ENCODE measurements at places on chromosomes 13 and 19. TPM values are rescaled to one million over a fixed set of nuclear protein-coding genes. Genes with fewer than 3 reads are reported as not detected.

GRCh38 chr13:35489050-35489449 is 12.6 kb upstream of the MAB21L1 start:
- no peak overlapping the region for H3K27ac ChIP-seq
- H3K36me3 ChIP-seq, result no peaks in the 10 kb centered on the region
- H3K27me3 ChIP-seq, result no peaks in the 10 kb centered on the region
- DNase-seq, result no peak
- no peaks in the 10 kb centered on the region for H3K4me1 ChIP-seq

The COMMD6 gene
- total RNA-seq, result 37.8 TPM

DNA sequence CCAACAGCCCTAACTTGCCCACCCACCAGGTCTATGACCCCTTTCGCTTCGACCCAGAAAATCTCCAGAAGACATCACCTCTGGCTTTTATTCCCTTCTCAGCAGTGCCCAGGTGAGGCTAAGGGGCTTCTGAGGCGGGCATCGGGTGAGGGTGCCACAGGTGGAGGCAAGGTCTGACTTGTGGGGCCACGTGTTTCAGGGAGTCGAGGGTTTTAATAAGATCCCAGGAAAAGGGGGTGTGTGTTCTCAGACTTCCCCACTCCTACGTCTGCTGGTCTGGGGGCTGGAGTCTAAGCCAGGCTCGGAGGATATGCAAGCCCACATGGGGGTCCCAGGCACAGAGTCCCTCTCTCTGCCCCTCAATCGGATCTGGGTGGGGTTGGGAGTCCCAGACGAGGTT is 30.9 kb upstream of the CYP4F8 start:
- H3K27ac ChIP-seq, result no peak overlapping the region
- peaks cover 32% of the 10 kb centered on the region for H3K27me3 ChIP-seq
- no peak overlapping the region for H3K4me3 ChIP-seq
- H3K4me1 ChIP-seq, result no peaks in the 10 kb centered on the region

The CEACAM19 gene
- total RNA-seq, result 4.3 TPM

The FPR3 gene
- 0.17 TPM for total RNA-seq

- peaks cover 30% of the 10 kb centered on the region for H3K4me1 ChIP-seq
- no peaks in the 10 kb centered on the region for H3K36me3 ChIP-seq
- peak overlapping the region; percentile 80 for H3K4me3 ChIP-seq
- no peaks in the 10 kb centered on the region for H3K27me3 ChIP-seq
These were observed 3.4 kb downstream of the FNDC3A start for GRCh38 chr13:48978942-48979601.

DNA sequence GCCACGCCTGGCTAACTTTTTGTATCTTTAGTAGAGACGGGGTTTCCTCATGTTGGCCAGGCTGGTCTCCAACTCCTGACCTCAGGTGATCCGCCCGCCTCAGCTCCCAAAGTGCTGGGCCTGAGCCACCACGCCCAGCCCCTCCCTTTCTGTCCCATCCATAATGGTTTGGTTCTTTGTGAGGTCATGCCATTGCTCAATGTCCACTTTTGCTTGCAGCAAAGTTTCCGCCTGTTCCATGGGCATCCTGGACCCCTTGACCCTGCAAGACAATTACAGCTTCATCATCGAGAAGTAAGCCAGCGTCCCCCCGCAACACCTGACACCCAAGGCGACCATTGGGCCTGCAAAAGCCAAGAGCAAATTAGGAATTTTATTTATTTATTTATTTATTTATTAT is 16.6 kb downstream of the PRR22 start:
- DNase-seq, result no peak
- no peaks in the 10 kb centered on the region for H3K27me3 ChIP-seq
- H3K4me3 ChIP-seq, result no peak overlapping the region
- no peaks in the 10 kb centered on the region for H3K4me1 ChIP-seq
- H3K36me3 ChIP-seq, result no peaks in the 10 kb centered on the region
- no peak overlapping the region for H3K27ac ChIP-seq

The HCN2 gene
- total RNA-seq, result 0.46 TPM

DNA sequence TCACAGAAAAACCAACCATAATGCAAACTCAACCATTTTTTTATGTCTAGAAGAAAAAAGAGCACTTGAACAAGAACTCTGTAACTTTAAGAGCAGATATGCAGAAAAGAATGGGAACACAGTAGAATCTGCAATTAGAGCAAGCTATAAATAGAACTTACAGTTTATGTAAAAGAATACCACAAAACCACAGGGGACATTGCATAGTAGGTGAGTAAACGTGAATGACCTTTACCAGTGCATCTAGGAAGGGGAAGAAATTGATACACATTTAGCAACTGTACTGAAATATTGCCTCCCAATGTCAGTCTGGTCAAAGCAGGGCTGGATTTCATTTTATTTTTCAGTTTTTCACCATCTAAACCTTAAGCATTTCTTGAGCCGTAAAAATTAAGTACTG is 242.2 kb upstream of the EDNRB start:
- H3K36me3 ChIP-seq, result no peaks in the 10 kb centered on the region
- no peaks in the 10 kb centered on the region for H3K4me1 ChIP-seq
- peak; percentile 17 for DNase-seq
- no peak overlapping the region for H3K4me3 ChIP-seq

DNA sequence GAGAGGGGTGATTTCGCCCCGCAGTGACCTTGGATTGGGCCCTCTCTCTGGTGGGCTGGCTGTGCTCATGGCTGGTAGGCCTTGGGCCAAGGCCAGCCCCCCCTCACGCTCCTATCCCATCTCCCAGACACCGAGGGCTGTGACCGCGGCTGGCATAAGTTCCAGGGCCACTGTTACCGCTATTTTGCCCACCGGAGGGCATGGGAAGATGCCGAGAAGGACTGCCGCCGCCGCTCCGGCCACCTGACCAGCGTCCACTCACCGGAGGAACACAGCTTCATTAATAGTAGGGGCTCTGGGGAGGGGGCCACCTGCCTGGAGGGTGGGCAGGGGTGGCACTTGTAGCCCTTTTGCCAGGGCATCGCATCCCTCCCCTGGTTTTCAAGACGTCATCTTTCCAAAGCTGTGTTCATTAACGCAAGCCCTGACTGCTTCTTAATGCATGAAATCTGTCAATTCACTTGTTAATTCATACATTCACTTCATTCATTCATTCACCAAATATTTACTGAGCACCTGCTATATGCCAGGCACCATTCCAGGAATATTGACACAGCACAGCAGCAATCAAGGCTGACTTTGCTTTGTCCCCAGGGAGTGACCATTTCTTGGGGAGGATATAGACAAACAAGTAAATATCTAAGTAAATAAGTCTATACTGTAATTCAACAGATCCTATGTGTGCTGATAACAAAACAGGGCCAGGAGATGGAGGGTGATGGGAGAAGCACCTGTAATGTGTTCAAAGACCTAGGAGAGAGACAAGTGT is 26.6 kb downstream of the NCAN start:
- DNase-seq, result no peak
- H3K4me1 ChIP-seq, result no peaks in the 10 kb centered on the region
- H3K36me3 ChIP-seq, result no peaks in the 10 kb centered on the region
- no peak overlapping the region for H3K27ac ChIP-seq
- no peaks in the 10 kb centered on the region for H3K27me3 ChIP-seq

The ZNF296 gene
- total RNA-seq, result 0.52 TPM

GRCh38 chr19:49809160-49809940 is 3.7 kb downstream of the FUZ start:
- no peak overlapping the region for H3K27ac ChIP-seq
- H3K4me3 ChIP-seq, result peak overlapping the region; percentile 77
- DNase-seq, result peak; percentile 36
- peaks cover 7% of the 10 kb centered on the region for H3K36me3 ChIP-seq
- peaks cover 21% of the 10 kb centered on the region for H3K4me1 ChIP-seq
- H3K27me3 ChIP-seq, result no peaks in the 10 kb centered on the region

GRCh38 chr13:102569488-102569887 is 27.3 kb upstream of the TPP2 start:
- DNase-seq, result no peak
- no peak overlapping the region for H3K4me3 ChIP-seq
- no peaks in the 10 kb centered on the region for H3K36me3 ChIP-seq
- H3K27me3 ChIP-seq, result peaks cover 61% of the 10 kb centered on the region

DNA sequence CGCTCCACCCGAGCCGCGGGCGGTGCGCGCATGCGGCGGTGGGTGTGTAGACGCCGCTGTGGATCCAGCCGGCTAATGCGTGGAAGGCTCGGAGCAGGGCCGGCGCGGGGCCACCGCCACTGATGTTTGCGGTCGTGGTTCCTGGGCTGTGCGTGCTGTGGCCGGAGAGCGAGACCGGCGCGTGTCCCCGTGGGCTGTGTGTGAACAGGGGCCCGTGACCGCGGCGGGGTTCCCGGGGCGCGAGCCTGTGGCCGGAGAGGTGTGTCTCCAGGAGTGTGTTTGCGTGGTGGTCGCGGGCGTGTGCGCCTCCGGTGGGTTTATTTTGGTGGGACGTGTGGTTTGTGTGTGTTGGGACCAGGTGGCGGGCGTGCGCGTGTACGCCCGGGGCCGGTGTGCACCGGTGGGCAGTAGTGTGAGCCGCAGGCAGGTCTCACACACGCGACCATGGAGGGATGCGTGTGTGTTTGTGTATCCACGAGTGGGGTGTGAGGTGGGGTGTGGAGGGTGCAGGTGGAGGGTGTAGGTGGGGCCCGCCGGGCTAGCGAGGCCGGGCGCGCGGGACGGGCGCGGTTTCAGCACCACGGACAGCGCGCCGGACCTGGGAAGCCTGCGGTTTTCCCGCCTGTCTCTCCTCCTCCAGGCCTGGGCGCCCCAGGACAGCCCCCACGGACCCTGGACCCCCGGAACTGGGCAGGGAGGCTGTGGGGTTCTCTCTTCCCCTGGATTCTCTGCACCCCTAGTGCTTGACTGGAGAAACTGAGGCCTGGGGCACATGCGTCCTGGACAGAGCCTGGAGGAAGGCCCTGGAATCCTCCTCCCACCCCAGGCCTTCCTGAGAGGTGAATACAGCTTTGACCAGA is 1.6 kb downstream of the HCN2 start:
- H3K36me3 ChIP-seq, result no peaks in the 10 kb centered on the region
- no peak overlapping the region for H3K4me3 ChIP-seq
- H3K4me1 ChIP-seq, result peaks cover 10% of the 10 kb centered on the region
- no peak overlapping the region for H3K27ac ChIP-seq
- peak; percentile 36 for DNase-seq
- peaks cover 7% of the 10 kb centered on the region for H3K27me3 ChIP-seq

GRCh38 chr13:29621051-29621800 is 25.7 kb upstream of the SLC7A1 start:
- H3K27me3 ChIP-seq, result peaks cover 31% of the 10 kb centered on the region
- DNase-seq, result no peak
- H3K27ac ChIP-seq, result no peak overlapping the region
- H3K36me3 ChIP-seq, result no peaks in the 10 kb centered on the region
- H3K4me3 ChIP-seq, result no peak overlapping the region

The VSTM2B gene
- total RNA-seq, result not detected

The SHC2 gene
- total RNA-seq, result not detected

The CFD gene
- total RNA-seq, result 38.0 TPM

GRCh38 chr19:57338877-57339276 is 12.2 kb upstream of the ZNF304 start:
- no peaks in the 10 kb centered on the region for H3K27me3 ChIP-seq
- H3K4me3 ChIP-seq, result no peak overlapping the region
- H3K36me3 ChIP-seq, result no peaks in the 10 kb centered on the region
- no peak overlapping the region for H3K27ac ChIP-seq
- no peaks in the 10 kb centered on the region for H3K4me1 ChIP-seq

DNA sequence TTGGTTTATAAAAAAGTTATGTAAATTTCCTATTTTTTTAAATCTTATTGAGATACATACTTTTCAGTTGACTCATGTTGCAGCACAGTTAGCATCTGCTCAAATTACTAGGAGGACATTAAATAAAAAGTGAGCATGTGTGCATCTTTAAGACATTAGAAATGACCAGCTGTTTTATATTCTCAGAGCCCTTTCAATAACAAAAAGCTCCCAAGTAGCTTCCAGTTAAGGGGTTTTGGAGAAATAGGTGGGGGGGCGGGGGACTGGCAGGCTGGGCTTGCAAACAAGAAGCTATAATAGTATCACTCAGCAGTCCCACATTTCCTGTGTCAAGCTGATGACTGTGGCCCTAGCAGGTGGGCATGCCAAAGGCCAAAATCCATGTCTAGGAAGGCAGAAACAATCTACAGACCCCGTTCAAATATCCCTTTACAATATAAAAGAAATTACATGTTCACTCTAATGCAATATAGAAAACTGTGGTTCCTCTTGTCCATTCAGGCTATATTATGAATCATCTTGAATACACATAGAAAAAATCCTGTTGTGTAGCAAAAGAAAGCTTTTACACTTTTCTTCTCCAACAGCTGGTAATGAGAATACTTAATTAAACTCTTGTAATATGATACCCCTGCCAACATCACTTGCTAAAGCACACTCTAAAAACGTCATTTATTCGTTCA is 1713.2 kb upstream of the SLC10A2 start:
- no peak overlapping the region for H3K4me3 ChIP-seq
- H3K4me1 ChIP-seq, result peaks cover 10% of the 10 kb centered on the region
- no peak overlapping the region for H3K27ac ChIP-seq
- DNase-seq, result peak; percentile 36
- H3K27me3 ChIP-seq, result no peaks in the 10 kb centered on the region

GRCh38 chr19:14091081-14091812 is 696 bp upstream of the SAMD1 start:
- H3K4me1 ChIP-seq, result peaks cover 8% of the 10 kb centered on the region
- H3K36me3 ChIP-seq, result peaks cover 6% of the 10 kb centered on the region
- H3K27me3 ChIP-seq, result no peaks in the 10 kb centered on the region
- DNase-seq, result peak; percentile 64

DNA sequence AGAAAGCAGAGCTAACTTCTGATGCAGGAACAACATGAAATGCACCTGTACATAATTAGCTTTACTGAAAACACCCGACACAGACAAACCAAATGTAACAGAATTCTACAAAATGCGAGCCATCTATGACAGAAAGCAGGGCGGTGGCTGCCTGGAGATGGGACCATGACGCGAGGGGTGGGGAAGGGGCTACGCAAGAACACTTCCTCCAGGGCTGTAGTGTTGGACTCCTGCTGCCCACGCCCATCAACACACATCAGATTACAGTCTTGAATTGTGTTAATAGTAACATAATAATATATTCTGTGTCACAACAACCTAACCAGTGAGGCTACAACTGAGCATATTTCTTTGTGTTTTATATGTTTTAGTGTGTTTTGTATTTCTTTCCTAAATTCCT is 103.2 kb downstream of the SPACA7 start:
- no peaks in the 10 kb centered on the region for H3K4me1 ChIP-seq
- no peak overlapping the region for H3K4me3 ChIP-seq
- no peak overlapping the region for H3K27ac ChIP-seq
- DNase-seq, result no peak
- no peaks in the 10 kb centered on the region for H3K27me3 ChIP-seq
- no peaks in the 10 kb centered on the region for H3K36me3 ChIP-seq
